ENCODE measurements at places on chromosomes 5 and 9. TPM values are rescaled to one million over a fixed set of nuclear protein-coding genes. Genes with fewer than 3 reads are reported as not detected.

DNA sequence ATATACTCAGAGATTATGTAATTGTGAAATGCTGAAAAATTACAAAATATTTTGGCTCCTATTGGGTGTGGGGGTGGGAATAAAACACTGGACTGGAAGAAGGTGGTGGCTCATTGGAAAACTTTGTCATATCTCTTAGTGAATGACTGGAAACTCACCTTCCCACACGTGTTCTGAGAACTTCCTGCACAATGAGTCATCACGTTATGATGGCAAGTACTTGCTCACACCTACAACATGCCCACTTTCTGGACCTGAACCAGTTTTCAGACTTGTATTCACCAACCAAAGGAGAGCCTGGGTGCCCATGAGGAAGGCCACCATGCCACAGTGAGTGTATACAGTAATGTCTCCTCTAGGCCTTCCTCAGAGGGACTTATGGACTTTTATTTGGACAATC, 294.8 kb downstream of the ASTN2 start:
- ATAC-seq, result peak; percentile 76

The ABCA1 gene
- total RNA-seq, result 23.9 TPM

The RGS7BP gene
- total RNA-seq, result 0.12 TPM

The PRRC1 gene
- 31.2 TPM for total RNA-seq

- ATAC-seq, result no peak
These were observed 223.5 kb downstream of the TMEM161B start for GRCh38 chr5:88045165-88045564.

GRCh38 chr9:136400038-136400834, at the start of gene SNAPC4:
SNAPC4 (minus strand) TSS chr9:136400170; CDS start chr9:136398428, 1,742 bp downstream.
- ATAC-seq, result peak; percentile 84
